ENCODE measurements at places on chromosomes 2 and 18.

GRCh38 chr2:26088038-26088643, 54.3 kb downstream of the RAB10 start:
- peak; percentile 47 for DNase-seq

GRCh38 chr2:237870754-237871651, 11.6 kb downstream of the RAMP1 start:
- no peak for DNase-seq

- no peak for DNase-seq
These were observed 28.9 kb downstream of the LMAN2L start for GRCh38 chr2:96710985-96711384.

- no peak for DNase-seq
These were observed 336.0 kb upstream of the HNRNPA3 start for GRCh38 chr2:176876493-176877103.

- no peak for DNase-seq
These were observed 154.3 kb downstream of the UXS1 start for GRCh38 chr2:106039634-106040315.
